ENCODE measurements at places on chromosomes 16 and 17.

- DNase-seq: no peak
Observed at GRCh38 chr17:64357191-64357981, 33.3 kb downstream of the PECAM1 start.

DNA sequence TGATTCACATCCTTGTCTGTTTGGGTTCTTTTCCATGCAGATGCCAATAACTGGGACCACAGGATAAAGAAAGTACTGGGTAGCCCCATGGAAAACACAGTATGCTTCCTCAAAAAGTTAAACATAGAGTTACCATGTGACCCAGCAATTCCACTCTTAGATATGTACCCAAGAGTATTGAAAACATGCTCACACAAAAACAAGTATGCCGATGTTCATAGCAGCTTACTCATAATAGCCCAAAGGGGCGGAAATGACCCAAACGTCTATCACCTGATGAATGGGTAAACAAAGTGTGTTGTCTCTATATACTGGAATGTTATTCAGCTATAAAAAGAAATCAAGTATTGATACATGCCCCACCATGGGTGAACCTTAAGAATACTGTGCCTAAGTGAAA lies 55.4 kb downstream of the CYB5B start:
- no peak for DNase-seq

- no peak for DNase-seq
Observed at GRCh38 chr17:71032746-71033273, 863.5 kb downstream of the KCNJ2 start.

DNA sequence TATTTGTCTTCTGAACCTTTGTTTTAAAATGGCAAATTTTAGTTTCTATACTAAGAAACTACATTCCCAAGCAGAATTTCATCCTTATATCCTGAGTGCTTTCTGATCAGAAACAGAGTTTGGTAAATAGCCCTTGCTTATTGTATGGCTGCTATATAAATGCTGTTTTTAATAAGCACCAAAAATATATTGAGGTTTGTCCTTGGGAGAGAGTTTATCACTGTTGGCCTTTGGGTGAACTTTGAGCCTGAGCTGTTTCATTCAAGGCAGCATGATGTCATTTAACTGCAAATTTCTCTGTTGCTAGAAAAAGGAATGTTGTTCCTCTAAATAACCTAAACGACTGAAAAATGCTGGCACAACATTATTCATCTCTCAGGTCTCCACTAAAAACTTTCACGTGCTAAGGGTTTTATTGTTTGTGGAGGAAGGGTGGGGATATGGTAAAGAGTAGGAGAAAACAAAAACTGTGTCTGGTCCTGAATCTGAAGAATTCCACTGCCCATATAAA lies 334.3 kb upstream of the TBX2 start:
- no peak for DNase-seq

GRCh38 chr16:54236773-54237172 lies 49.8 kb downstream of the IRX3 start:
- no peak for DNase-seq

DNA sequence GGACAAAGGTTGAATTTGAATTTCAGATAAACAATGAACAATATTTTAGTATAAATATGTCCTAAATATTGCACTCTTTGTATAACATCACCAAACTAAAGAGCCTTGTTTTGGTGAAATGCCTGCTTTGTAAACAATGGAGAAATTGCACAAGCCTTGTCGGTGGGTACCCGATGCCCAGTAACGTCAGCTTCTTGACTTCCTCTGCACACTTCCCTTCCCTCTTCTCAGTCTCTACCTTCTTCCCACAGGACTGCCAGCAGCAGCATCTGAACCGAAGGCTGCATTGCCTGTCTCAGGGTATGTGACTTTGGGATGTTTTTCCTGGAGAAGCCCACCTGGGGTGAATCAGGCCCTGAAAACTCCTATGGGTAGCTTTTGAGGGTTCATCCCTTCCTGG lies 113.9 kb downstream of the UTP18 start:
- no peak for DNase-seq

DNA sequence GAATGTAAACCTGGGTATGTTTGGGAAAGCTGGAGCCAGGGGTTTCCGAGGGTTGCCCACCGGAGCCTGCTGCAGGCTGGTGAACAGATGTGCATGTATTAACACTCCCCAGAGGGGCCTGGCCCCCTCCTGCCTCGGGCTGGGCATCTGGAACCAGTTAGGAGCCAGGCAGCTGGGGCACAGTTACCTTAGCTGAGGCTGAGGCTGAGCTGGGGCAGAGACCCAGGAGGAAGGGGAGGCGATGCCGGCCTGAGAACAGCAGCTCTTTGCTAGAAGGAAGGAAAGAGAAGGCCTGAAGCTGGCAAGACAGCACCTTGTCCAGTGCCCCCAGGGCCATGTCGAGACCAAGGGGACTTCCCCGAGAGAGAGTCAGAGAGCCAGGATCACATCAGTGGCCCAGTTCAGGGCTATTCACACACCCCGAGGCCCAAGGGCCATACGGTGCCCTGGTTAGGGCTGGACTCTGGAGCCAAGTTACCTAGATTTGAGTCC lies 65.8 kb downstream of the RMI2 start:
- DNase-seq: no peak

- no peak for DNase-seq
Observed at GRCh38 chr17:59845595-59846393, 46.9 kb downstream of the TUBD1 start.

GRCh38 chr17:50206604-50207293 lies 5.3 kb upstream of the COL1A1 start:
- DNase-seq: no peak

DNA sequence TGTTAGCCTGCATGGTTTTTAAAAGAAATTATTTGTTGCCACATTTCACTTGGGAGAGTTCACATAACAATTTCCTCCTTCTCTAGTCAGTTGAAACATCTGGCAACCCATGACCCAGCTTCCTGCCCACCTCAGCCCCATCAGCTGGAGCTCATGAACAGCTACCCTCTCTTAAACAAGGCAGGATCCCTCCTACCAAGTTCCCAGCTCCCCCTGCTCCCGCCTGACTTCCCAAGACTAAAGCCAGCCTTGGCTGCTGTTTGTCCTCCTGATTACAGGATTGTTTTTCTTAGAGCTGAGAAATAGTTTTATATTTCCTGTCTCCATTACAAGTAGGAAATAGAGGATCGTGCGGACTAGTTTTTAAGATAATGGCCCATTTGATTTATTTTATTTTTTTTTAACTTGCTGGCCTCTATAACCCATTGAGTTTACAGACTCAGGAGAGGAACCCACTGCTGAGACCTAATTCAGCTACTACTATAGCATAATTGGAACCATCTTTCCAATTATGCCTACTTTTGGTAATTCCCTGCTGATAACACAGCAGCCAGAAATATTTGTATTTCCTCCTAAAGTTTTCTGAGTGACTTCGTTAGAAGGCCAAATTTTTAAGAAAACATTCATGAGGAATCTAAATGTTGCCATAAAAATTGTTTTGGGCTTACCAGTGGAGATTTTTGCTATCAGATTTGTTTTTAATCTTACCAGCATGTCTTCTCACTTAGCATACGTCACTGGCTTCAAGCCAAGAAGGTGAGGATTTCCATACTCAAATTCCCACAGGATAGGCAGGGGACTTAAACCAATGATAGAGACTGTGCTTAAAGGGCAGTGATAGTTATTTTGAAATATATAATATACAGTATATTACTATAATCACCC lies 90.0 kb downstream of the ELAC2 start:
- no peak for DNase-seq

GRCh38 chr17:45172541-45173286 lies 11.0 kb downstream of the HEXIM2 start:
- DNase-seq: no peak

- DNase-seq: no peak
Observed at GRCh38 chr16:1674751-1675664, 3.1 kb upstream of the JPT2 start.

DNA sequence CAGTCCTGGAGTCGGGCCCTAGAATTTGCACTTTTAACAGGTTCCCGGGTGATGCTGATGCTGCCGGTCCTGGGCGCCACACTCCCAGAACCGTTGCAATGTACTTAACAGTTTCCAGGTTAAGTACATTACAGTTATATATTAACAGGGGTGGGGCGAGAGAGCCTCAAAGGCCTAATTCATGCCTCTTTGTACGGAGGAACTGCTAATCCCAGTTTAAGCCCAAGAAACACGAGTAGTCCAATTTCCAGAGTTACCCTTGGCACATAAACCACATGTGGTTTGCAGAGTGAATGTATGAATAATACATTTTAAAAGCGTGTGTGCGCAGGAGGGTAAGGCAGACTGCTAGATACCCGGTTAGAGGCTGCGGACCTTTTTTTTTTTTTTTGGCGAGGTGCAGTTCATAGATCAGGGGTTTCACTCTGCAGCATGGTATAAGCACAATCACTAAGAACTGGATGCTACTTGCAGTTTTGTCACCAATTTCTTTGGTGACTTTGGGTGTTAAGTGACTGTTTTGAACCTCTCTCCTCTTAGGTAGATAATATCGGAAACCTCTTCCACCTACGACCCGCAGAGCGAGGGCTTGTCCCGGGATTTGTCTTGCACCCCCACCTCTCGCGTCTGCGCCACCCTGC lies 713 bp downstream of the COX11 start:
- no peak for DNase-seq

GRCh38 chr16:65932350-65933072 lies 434.0 kb upstream of the CDH5 start:
- no peak for DNase-seq

GRCh38 chr17:72812823-72813222 lies 279.7 kb downstream of the SLC39A11 start:
- no peak for DNase-seq

DNA sequence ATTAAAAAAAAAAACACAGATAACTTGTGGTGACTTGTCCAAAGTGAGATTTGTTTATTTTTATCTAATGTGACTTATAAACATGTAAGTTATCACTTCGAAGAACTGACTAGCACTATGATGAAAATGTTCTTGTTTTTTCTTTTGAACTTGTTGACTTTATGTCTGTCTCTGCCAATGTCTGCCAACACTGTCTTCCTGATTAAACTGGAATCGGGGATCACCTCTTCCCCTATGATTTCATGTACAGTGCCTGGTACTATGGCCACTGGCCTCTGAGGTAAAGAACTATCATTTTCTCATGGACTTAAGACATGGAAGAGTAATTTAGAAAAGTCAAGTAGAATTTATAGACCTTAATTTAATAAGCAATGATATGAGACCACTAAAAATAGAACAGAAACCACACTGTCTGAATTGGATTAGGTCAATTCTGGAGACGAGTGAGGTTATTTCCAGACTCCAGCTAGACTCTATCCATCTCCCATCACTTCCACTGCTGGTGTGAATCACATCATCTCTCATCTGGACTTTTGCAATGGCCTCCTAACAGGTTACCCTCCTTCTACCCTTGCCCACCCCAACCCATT lies 8.9 kb downstream of the C17orf78 start:
- no peak for DNase-seq

DNA sequence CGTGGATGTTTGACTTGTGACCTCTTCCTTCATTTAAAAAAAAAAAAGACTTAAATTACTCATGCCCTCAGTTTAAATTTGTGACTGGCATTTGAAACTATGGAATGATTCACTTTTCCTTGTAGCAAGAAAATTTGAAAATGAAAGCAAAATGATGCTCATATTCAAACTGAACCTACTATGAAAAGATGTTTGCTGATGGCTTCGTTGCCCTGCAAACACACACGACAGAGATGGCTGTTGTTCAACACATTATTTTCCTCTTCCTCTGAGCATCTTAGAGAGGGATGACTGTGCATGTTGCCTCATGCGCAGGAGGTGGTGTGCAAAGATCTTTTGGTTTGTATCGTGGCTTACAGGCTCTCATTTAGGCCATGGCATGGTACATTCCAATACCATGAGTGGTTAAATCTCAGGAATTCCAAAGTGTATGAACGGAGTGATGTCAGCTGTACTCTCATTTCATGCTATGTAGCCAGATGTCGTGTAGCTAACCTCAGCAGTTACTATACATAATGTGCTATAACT lies 164.5 kb downstream of the PRKCA start:
- DNase-seq: no peak

All from DMS79 (cell line).